Activated effector memory CD4-positive, alpha-beta T cell treated with anti-CD3 and anti-CD28 coated beads, Interleukin-2, amount 50 U/mL, for 16 hours (primary cell): ENCODE measurements at places on chromosomes 2 and 18.

DNA sequence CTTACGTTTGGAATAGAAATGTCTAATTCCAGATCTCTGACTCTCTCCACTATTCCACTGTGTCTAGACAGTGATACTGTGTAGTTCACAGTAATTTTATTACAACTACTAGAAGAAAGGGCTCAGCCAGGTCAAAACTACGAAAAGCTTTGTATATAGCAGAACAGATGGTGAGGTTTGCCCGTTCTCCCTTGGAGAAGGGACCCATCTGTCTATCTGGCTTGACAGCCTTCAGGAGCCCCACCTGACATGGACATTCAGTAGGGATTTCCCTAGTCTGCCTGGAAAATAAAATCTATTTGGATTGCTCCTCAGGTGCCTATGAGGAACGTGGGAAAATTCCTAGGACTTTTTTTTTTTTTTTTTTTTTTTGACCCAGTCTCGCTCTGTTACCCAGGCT, 435.4 kb downstream of the NRXN1 start:
- no peak for DNase-seq

GRCh38 chr2:16226943-16227664, 286.8 kb downstream of the MYCN start:
- no peak for DNase-seq

DNA sequence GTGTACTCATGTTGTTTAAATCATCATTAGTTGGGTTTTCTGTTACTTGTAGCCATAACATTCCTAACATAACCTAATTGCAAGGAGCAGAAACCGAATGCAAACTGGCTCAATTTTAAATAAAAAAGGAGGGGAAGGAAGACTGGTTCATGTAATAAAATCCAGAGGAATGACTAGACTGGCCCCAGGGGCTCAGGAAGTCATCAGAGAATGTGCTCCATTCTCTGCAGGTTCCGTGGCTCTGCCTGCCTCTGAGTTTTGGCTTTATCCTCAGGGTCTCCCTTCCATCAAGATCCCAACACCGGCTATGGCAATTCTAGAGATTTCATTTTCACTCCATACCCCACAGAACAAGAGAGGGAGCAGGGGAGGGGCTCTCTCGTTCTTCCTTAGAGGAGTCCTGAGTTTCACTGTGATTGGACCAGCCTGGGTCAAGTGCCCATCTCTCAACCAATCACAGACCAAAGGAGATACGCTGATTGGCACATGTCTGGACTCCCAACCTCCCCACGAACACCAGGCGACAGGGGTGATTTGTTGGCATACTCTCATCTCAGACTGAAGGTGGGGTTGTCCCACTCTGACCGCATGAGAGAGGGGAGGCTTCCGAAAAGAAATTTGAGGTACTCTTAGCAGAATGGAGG, 64.8 kb downstream of the NPPC start:
- no peak for DNase-seq

- peak; percentile 87 for DNase-seq
These were observed 187.5 kb downstream of the TWIST2 start for GRCh38 chr2:239035361-239035814.

- no peak for DNase-seq
These were observed 221.6 kb upstream of the SP5 start for GRCh38 chr2:170493426-170494097.
